ENCODE measurements at places on chromosomes 12 and 14. TPM values are rescaled to one million over a fixed set of nuclear protein-coding genes. Genes with fewer than 3 reads are reported as not detected.

Gene MYF5
- total RNA-seq, result not detected

Gene TMPRSS12
- total RNA-seq, result not detected

Gene PHC1
- 26.9 TPM for total RNA-seq

Gene AHNAK2
- 0.10 TPM for total RNA-seq

Gene RBM25
- 141 TPM for total RNA-seq

Gene NTN4
- 0.31 TPM for total RNA-seq

Gene TAS2R31
- total RNA-seq, result 3.9 TPM

Gene MAP1LC3B2
- total RNA-seq, result 1.9 TPM

Gene LRP1-AS
- total RNA-seq, result not detected

Gene GLT1D1
- total RNA-seq, result 9.8 TPM

Gene TMEM30B
- 5.8 TPM for total RNA-seq

Gene CCNT1
- 120 TPM for total RNA-seq

Gene PMCH
- total RNA-seq, result not detected

Gene ENDOU
- total RNA-seq, result not detected

Gene NYNRIN
- total RNA-seq, result under 0.01 TPM

Gene PRR4
- 0.52 TPM for total RNA-seq

Gene PRB4
- total RNA-seq, result not detected

Gene RFLNA
- total RNA-seq, result 0.10 TPM

Data from mononuclear cell (primary cell).